ENCODE measurements at places on chromosomes 16 and 17.

DNA sequence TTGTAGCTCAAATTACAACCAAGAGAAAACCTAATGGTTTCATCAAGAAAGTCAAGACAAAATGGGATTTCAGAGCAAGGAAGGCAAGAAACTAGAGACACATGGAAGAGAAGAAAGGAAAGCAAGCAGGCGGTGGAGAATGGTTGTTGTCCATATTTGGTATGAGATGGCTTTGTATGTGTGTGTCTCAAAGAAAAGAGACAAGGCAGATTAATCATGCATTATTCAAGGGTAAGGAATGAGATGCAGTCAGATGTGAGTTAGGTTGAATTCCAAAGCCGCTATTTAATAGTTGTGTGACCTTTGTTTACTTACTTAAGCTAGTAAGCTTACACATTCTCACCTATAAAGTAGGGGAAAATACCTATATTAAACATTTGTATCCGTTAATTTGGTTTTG, 1029.6 kb downstream of the CDH11 start:
- no peak overlapping the region for H3K27ac ChIP-seq
- no peaks in the 10 kb centered on the region for H3K36me3 ChIP-seq
- no peaks in the 10 kb centered on the region for H3K27me3 ChIP-seq
- H3K4me1 ChIP-seq, result peaks cover 5% of the 10 kb centered on the region
- no peak for DNase-seq
- H3K4me3 ChIP-seq, result no peak overlapping the region

DNA sequence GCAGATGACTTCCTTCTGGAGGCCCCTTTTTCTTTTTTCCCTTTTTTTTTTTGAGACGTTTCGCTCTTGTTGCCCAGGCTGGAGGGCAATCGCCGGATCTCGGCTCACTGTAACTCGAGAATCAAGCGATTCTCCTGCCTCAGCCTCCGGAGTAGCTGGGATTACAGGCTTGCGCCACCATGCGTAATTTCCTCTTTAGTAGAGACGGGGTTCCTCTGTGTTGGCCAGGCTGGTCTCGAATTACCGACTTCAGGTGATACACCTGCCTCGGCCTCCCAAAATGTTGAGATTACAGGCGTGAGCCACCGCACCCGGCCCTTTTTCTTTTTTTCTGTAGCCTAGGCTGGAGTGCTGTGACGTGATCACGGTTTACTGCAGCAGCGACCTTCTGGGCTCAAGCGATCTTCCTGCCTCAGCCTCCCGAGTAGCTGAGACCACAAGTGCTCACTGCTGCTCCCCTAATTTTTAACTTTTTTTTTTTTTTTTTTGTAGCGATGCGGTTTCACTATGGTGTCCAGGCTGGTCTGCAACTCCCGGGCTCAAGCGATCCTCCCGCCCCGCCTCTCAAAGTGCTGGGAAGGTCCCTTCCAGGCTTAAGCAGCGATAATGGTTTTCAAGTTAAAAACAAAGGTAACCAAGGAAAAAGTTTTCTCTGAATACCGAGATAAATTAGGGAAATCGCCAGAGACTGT, 956 bp upstream of the IST1 start:
- peak overlapping the region; percentile 82 for H3K27ac ChIP-seq
- H3K4me1 ChIP-seq, result peaks cover 9% of the 10 kb centered on the region
- no peaks in the 10 kb centered on the region for H3K27me3 ChIP-seq
- H3K4me3 ChIP-seq, result peak overlapping the region; percentile 97
- DNase-seq, result peak; percentile 79

GRCh38 chr16:55901566-55902217, 26.5 kb upstream of the CES5A start:
- peaks cover 6% of the 10 kb centered on the region for H3K27me3 ChIP-seq
- H3K4me3 ChIP-seq, result no peak overlapping the region
- no peaks in the 10 kb centered on the region for H3K36me3 ChIP-seq
- DNase-seq, result peak; percentile 42
- peaks cover 30% of the 10 kb centered on the region for H3K4me1 ChIP-seq
- H3K27ac ChIP-seq, result peak overlapping the region; percentile 38

GRCh38 chr17:8359769-8360168, 16.7 kb downstream of the KRABD2 start:
- DNase-seq, result no peak
- no peaks in the 10 kb centered on the region for H3K36me3 ChIP-seq
- no peak overlapping the region for H3K27ac ChIP-seq
- H3K27me3 ChIP-seq, result no peaks in the 10 kb centered on the region
- no peak overlapping the region for H3K4me3 ChIP-seq

DNA sequence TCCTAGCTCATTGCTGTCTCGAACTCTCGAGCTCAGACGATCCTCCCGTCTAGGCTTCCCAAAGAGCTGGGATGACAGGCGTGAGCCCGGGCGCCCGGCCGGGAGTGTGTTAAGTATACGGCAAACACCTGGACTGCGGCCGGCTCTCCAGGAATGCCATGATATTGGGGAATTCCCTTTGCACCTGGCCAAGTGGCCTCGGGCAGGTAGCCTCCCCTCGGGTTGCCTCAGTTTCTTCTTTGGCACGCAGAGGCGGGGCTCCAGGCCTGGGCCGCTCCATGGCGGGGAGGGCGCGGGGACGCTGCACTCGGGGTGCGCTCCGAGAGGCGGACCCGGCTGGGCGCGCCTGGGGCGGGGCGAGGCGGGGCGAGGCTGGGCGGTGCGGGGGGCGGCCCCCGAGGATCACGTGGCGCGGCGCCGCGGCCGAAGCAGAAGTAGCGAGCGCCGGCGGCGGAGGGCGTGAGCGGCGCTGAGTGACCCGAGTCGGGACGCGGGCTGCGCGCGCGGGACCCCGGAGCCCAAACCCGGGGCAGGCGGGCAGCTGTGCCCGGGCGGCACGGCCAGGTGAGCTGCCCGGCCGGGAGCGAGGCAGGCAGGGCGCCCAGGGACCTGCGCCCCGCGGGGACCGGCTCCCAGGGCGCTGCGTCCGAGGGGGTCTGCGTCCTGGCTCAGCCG, at the start of gene PLCG2:
Gene PLCG2 (plus strand): TSS at position 431 of the 675 bp plus-strand sequence. CDS start 6,699 bp downstream, outside the sequence.
- peak; percentile 90 for DNase-seq
- H3K27ac ChIP-seq, result no peak within 1 kb of the TSS
- no peaks in the 10 kb centered on the region for H3K4me1 ChIP-seq
- peaks cover 53% of the 10 kb centered on the region for H3K27me3 ChIP-seq
- peak within 1 kb of the TSS; percentile 77 for H3K4me3 ChIP-seq
- H3K36me3 ChIP-seq, result no peaks in the 10 kb centered on the region

DNA sequence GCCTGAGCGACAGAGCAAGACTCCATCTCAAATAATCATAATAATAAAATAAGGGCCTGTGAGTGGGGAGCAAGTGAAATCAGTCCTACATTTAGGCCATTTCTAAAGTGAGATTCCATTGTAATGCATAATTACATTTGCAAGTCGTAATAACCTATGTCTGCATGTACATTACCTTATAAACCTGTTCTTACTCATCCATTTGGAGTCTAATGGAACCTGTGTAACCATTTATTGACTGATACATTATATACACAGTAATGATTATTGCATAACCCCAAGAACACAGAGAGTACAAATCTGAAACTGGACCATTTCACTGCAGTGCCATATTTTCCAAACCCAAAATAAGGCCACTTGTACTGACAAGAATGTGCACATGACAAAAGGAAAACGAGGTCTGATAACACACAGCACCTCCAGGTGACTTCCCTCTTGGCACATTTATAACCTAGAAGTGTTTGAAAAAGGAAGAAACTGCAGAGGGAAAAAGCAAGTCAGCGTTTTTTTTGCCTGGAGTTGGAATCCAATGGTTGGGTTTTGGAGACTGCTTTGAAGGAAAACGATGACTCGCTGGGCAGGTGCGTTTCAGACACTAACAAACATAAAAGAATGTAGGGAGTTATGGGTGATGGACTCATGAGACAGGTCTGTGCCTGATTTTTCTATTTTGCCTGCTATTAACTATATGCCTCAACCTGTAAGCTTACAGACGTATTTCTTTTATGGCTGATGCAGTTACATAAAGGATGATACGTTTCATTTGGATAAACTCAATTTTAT, 63.6 kb upstream of the KIFC3 start:
- peaks cover 16% of the 10 kb centered on the region for H3K4me1 ChIP-seq
- no peak for DNase-seq
- H3K4me3 ChIP-seq, result no peak overlapping the region
- H3K27ac ChIP-seq, result no peak overlapping the region
- no peaks in the 10 kb centered on the region for H3K36me3 ChIP-seq
- H3K27me3 ChIP-seq, result no peaks in the 10 kb centered on the region

GRCh38 chr17:76736349-76737081, 616 bp downstream of the SRSF2 start:
- peak; percentile 91 for DNase-seq
- H3K4me1 ChIP-seq, result peaks cover 27% of the 10 kb centered on the region
- H3K27ac ChIP-seq, result peak overlapping the region; percentile 79
- peaks cover 39% of the 10 kb centered on the region for H3K36me3 ChIP-seq
- H3K4me3 ChIP-seq, result peak overlapping the region; percentile 90

DNA sequence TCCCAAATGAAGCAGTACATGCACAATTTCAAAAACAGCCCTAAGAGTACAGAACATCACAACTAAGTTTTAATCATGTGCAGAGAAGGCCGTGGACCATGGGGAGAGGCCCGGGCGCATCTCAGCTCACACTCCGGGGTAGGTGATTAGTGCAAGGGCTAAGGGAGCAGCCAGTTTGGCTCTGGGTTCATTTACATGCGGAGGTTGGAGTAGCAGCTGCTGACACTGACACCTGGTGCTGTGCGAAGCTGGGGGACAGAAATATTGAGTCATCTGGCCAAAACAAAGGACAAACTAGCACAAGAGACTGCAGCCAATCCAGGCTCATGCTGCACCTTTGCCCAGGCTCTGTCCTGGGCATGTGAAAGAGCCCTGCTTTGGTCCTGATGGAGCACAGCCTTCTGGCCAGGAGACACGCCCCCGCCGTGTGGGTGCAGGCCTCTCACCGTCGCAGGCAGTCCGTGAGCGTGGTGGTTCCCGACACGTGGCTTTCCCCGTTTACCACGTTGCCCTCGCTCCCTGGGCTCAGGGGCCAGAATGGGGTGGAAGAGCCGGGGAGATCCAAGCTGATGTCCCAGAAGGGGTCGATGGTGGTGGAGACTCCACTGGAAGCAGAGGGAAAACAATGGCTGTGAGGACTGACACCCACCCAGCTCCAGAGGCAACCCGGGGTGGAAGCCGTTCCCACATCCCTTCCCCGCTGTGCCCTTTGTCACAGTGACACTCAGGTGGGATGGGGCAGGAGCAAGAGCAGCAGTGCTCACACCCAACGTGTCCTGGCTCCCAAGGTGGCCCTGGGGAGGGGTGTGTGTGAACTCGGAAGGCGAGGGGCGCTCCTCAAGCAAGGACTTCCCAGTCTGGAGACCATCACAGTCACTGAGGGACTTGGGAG, 31.9 kb downstream of the USP22 start:
- no peaks in the 10 kb centered on the region for H3K27me3 ChIP-seq
- no peak overlapping the region for H3K27ac ChIP-seq
- H3K36me3 ChIP-seq, result peaks cover 16% of the 10 kb centered on the region
- no peaks in the 10 kb centered on the region for H3K4me1 ChIP-seq
- H3K4me3 ChIP-seq, result no peak overlapping the region

GRCh38 chr16:53848277-53848942, 144.5 kb downstream of the FTO start:
- H3K36me3 ChIP-seq, result no peaks in the 10 kb centered on the region
- peak overlapping the region; percentile 11 for H3K27ac ChIP-seq
- H3K27me3 ChIP-seq, result no peaks in the 10 kb centered on the region
- DNase-seq, result no peak
- peaks cover 9% of the 10 kb centered on the region for H3K4me1 ChIP-seq

- DNase-seq, result no peak
- no peaks in the 10 kb centered on the region for H3K4me1 ChIP-seq
- no peaks in the 10 kb centered on the region for H3K27me3 ChIP-seq
These were observed 206.7 kb downstream of the ZNF423 start for GRCh38 chr16:49649013-49649765.

DNA sequence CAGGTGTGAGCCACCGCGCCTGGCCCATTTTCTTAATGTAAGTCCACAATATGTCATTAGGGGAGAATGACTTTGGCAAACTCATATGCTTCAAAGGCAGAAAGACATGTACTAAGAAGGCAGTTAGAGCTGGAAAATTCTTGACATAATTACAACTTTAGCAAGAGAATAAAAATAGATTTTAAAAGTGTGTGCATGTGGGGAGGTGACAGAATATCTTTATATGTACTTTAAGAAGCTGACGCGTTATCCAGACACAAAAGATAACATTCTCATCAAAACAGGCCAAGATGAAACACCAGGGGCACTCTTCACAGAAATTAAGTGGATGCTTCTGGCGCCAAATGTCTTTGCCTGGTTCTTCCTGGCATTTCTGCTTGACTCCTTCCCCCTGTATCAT, 28.2 kb downstream of the GJC1 start:
- no peak for DNase-seq
- H3K4me1 ChIP-seq, result no peaks in the 10 kb centered on the region
- H3K4me3 ChIP-seq, result no peak overlapping the region
- peaks cover 21% of the 10 kb centered on the region for H3K36me3 ChIP-seq
- no peaks in the 10 kb centered on the region for H3K27me3 ChIP-seq
- no peak overlapping the region for H3K27ac ChIP-seq

DNA sequence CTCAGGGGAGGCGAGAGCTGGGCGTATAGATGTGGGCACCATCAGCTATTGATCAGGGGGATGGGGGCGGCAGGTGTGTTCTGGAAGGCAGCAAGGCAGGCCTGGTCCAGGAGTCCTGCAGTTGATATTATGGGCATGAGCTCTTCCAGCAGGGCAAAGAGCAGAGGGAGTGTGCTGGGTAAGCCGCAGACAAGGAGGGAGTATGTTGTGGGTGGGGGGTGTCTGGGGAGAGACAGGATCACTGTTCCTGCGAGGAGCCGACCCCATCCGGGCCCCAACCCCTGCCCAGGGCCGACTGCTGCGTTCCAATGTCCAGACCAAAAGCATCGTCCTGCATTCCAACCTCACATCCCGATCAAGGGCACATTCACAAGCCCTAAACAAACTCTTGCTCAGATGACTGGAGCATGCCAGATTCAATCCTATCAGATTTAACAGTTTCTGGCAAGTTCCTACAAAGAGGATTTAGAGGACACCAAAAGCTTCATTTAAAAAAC, 9.2 kb downstream of the MXRA7 start:
- no peak overlapping the region for H3K4me3 ChIP-seq
- H3K27ac ChIP-seq, result no peak overlapping the region
- H3K4me1 ChIP-seq, result peaks cover 43% of the 10 kb centered on the region
- H3K36me3 ChIP-seq, result no peaks in the 10 kb centered on the region

- H3K27ac ChIP-seq, result no peak overlapping the region
- no peaks in the 10 kb centered on the region for H3K27me3 ChIP-seq
- H3K4me1 ChIP-seq, result peaks cover 10% of the 10 kb centered on the region
These were observed 25.6 kb upstream of the DOC2B start for GRCh38 chr17:206941-207560.

DNA sequence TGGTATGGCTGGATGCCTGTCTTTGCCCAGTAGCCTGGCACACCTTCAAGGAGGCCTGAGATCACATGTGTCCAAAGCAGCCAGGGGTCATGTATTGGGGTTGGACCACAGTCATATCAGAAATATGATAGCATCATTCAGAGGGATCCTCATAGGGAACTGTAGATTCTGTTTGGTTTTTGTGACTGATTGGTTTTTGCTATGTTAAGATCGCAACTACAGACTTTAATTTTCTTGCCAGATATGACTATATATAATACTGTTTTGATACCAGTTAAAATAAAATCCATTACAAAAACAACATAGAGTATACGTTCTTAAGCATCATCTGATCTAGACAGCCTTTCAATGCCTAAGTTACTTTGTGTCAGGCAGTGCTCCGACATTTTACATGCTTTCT, 11.8 kb upstream of the SMPD3 start:
- no peaks in the 10 kb centered on the region for H3K36me3 ChIP-seq
- no peak for DNase-seq

GRCh38 chr16:35525979-35526590, 2066.7 kb downstream of the TP53TG3F start:
- H3K4me1 ChIP-seq, result no peaks in the 10 kb centered on the region
- no peaks in the 10 kb centered on the region for H3K36me3 ChIP-seq
- no peak overlapping the region for H3K4me3 ChIP-seq

GRCh38 chr17:29732613-29733012, 109.9 kb upstream of the CORO6 start:
- H3K27ac ChIP-seq, result no peak overlapping the region
- no peak overlapping the region for H3K4me3 ChIP-seq
- H3K36me3 ChIP-seq, result no peaks in the 10 kb centered on the region

Data from neural progenitor cell (in vitro differentiated cells).